ENCODE measurements at places on chromosomes 12 and 14.

DNA sequence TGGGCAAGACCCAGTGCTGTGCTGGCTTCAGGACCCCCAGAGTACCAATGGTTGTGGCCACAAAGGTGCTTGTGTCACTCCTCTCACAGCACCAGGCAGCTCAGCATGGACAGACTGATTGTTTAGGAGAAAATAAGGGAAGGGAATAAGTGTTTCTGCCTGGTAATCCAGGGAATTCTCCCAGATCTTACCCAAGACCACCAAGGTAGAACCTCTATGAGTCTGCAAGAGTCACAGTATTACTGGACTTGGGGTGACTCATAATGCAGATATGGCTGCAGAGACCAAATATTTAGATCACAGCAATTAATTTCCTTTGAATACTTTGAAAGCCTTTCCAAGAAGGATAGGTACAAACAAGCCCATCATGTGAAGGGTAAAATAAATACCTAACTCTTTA is 1178.3 kb upstream of the FLRT2 start:
- no peak for DNase-seq

DNA sequence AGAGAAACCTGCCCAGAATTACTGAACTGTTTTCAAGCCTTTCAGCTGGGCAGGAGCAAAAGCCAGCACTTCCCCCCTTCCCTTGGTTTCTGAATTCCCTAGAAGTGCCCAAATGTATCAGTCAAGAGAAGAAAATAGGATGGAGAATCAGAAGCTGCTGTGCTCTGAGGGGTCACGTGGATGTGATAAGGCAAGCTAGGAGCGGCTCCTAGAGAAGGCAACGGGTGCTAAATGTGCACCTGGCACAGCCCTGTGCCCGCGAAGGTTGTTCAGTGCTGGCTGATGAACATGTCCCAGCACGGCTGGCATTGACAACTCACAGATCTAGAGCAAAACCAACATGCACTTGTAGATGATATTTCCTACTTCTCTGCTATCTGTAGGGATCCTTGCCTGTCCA is 8.3 kb downstream of the EMG1 start:
- DNase-seq: no peak

- DNase-seq: no peak
These were observed 254.2 kb downstream of the ETNK1 start for GRCh38 chr12:22879203-22879602.

- no peak for DNase-seq
These were observed 214.9 kb upstream of the BTG1 start for GRCh38 chr12:92360543-92360942.

GRCh38 chr12:102958073-102958829 is 777 bp downstream of the ASCL1 start:
- no peak for DNase-seq

GRCh38 chr14:87952307-87953094 is 40.5 kb downstream of the GALC start:
- no peak for DNase-seq

DNA sequence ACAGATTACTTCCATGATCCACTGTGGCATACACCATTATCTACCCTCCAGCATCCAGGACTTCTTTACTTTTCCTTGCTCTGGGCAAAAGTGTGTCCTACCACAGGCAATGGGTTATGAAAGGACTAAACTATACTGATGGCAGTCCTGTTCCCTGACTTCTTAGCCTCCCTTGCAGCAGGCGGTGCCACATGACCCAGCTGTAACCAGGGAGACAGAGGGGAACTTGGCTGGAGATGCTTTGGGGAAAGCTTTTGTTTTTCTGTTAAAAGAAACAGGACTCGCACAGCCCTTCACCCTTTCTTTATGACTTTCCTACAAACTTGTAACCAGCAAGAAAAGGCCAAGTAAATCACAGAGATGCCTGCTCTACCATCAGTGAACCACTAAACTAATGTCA is 394.4 kb downstream of the PCNX1 start:
- no peak for DNase-seq

- DNase-seq: no peak
These were observed 67.3 kb downstream of the SPTB start for GRCh38 chr14:64812412-64812811.

GRCh38 chr14:99850709-99851108 is 57.5 kb downstream of the EML1 start:
- DNase-seq: no peak

DNA sequence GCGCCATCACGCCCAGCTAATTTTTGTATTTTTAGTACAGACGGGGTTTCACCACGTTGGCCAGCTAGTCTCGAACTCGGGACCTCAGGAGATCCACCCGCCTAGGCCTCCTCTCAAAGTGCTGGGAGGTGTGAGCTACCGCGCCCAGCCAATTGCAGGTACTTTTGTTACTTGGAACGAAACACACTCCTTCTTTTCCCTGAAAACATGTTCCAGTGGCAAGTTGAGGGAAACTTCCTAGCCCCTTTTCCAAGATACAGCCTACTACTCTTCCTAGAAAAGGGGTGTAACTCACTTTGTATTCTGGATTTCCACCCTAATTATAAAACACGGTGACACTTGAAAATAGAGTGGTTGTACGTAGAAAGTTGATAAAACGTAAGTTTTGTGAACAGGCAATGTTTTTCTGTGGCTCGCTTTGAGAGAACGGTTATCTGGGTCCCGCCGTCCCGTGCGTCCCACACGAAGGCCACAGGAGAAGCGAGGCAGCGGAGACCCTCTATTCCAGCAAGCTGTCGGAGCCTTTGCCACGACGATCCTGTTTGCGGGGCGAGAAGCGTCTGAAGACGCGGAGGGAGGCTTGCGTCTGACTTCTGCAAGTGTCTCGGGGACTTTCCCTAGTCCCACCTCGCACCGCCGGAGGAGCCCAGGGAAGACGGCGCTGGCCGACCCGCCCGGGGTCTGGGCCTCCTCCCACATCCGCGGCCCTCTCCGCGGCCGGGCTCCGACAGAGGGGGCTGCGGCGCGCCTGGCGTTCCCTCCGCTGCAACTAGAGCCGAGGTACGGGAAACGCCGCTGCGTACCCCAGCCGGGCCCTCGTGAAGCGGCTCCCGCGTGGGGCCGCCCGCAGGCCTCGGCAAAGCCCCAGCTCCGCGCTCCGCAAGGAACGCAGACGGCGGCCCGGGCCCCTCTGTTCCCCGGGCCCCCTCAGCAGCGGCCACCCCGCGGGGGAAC is 745 bp downstream of the CDCA4 start:
- DNase-seq: no peak

DNA sequence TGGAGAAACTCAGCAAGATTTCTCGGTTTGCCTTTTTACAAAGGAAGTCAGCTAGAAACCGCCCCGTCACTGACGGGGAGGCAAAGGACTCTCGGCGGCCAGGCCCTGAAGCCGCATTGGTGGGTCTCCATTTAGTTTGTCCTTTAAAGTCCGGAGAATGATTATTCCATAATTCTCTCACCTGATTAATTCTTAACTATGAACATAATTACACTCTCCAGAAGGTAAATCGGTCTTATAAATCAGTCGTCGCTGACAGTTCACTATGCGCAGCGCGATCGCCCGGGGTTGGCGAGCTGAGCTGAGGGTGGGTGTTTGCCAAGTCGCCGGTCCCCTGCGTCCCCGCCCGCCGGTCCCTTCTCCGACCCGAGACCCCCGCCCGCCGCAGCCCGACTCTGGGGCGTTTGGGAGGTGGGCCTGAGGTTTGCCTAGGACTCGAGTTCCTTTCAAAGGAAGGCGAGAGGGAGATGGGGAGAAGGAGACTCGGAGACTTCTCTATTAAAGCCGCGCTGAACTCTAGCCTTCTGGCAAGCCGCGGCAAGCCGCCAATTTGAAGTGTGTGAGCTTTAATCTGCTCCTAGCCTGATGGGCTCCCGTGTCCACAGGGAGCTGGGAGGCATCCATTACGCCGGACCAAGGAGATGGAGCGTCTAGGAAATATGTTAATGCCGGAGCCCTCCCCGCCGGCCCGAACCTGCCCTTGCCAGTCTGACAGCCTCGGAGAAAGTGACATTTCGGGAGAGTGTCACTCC is 392.9 kb downstream of the NOVA1 start:
- DNase-seq: no peak
